ENCODE measurements at places on chromosomes 6 and 20.

GRCh38 chr6:66149132-66149531 is 442.1 kb upstream of the EYS start:
- no peak for DNase-seq

- no peak for DNase-seq
These were observed at the start of gene PACSIN1 for GRCh38 chr6:34465531-34466241. PACSIN1 (plus strand) TSS chr6:34466076; CDS start chr6:34526306, 60,230 bp downstream.

DNA sequence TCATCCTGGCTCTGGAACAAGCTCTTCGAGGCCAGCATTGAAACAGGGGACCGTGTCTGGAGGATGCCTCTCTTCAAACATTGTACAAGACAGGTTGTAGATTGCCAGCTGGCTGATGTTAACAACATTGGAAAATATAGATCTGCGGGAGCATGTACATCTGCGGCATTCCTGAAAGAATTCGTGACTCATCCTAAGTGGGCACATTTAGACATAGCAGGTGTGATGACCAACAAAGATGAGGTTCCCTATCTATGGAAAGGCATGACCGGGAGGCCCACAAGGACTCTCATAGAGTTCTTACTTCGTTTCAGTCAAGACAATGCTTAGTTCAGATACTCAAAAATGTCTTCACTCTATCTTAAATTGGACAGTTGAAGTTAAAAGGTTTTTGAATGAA is 3.6 kb upstream of the CDKN1A start:
- no peak for DNase-seq

- no peak for DNase-seq
These were observed 545.9 kb upstream of the JARID2 start for GRCh38 chr6:14699803-14700601.

DNA sequence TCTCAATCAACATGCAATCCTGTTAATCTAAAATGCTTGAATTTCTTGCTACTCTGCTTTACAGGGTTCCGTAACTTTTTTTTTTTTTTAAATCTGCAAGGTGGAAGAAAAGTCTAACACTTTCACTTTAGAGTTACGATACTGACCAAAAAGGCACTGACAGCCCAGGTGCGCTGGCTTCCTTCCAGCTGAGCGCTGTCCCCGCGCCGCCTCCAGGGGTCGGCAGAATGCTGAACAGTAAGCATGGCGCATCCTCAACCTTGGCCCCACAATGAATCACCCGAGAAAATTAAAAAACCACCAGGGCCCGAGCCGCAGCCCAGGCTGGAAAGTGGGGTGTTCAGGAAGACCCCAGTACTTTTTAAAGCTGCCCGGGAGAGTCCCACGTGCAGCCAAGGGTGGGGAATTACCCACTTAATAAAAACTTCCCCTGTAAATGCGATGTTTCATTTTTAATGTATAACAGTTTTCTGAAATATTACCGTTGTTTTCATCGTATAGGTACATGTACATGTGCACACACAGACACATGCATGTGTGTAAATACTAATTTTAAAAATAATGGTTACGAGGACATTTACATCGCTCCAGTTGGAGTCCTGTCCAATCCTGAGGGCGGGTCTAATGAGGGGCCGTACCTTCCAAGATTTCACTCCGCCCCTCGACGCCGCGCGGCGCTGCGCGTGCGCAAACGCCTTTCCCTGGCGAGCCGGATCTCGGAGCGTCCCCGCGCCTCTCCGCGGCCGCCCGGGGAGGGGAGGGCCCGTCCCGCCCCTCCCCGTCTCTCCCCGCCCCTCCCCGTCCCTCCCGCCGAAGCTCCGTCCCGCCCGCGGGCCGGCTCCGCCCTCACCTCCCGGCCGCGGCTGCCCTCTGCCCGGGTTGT is at the start of gene GINM1:
GINM1 (plus strand) TSS at position 849 of the 883 bp plus-strand sequence. CDS start 40 bp downstream, outside the sequence.
- peak; percentile 95 for DNase-seq

DNA sequence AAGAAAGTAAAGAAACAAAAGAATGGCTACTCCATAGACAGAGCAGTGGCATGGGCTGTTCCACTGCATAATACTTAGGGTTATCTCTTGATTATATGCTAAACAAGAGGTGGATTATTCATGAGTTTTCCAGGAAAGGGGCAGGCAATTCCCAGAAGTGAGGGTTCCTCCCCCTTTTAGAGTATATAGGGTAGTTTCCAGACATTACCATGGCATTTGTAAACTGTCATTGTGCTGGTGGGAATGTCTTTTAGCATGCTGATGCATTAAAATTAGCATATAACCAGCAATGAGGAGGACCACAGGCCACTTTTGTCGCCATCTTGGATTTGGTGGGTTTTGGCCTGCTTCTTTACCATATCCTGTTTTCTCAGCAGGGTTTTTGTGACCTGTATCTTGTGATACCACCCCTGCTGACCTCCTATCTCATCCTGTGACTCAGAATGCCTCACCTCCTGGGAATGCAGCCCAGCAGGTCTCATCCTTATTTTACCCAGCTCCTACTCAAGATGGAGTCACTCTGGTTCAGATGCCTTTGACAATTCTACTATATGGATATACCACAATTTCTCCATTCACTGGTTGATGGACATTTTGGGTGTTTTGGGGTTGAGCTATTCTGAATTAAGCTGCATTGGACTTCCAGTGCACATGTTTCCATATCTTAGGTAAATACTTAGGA is 280.6 kb downstream of the FARS2 start:
- DNase-seq, result no peak

GRCh38 chr6:125357515-125358256 is 55.9 kb upstream of the HDDC2 start:
- DNase-seq, result no peak

DNA sequence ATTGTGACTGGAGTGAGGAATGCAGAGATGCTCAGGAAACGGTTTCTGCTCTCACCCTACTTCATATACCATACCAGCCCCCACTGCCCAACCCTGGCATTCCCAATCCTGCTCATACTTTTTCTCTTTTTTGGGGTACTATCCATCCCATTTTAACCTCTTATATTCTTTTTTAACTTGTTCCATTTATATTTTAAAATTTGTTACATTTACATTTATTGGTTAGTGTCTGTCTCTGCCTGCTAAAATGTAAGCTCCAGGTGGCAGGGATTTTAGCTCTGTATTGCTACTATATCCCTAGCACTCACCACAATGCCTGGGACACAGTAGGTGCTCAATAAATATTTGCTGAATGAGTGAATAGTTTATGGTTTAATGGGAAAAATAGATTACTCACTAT is 8.1 kb downstream of the FERMT1 start:
- DNase-seq, result no peak

DNA sequence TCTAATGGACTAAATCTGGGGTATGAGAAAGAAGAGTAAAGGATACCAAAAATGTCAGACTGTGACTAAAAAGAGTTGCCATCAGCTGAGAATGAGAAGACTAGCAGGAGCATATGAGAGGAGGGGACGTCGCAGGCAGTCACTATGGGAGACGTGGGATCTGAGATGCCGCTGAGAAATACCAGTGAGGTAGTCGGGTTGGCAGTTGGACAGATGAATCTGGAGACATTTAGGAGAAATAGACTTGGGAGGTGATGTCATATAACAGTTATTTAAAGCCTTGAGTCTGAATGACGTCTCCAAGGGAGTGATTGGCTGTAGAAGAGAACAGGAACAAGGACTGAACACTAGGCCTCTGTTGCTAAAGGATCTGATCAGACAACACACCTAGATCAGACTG is 51.5 kb upstream of the TRIM26 start:
- no peak for DNase-seq

All from chondrocyte (in vitro differentiated cells).